Foreskin keratinocyte (primary cell): ENCODE measurements at places on chromosomes 4 and X.

DNA sequence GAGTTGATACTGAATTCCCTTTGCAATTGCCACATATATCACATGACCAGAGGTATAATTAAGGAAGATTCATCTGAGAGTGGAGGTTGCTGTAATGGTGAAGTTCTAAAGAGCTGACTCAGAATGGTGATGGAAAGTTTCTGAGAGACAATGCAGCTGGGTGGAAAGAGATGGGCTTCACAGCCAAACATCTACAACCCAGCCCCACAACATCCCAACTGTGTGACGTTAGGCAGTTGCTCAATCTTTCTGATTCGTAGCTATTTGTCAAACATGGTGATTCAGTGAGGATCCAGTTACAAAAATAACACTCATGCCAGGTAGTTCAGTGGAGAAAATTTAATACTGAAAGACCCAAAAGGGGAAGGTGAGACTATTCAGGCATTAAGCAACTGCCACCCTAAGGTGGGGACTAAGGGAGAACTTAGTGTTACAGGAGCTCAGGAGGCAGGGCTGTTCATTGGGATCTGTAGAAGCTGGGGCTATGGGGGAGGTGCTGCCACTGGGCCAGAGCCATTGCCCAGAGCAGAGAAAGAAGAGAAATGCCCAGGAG, 6.9 kb upstream of the AFF1 start:
- peak; percentile 99 for DNase-seq

- DNase-seq: no peak
These were observed 93.0 kb upstream of the ARHGAP24 start for GRCh38 chr4:85381968-85382367.

GRCh38 chrX:87813566-87813965, 296.0 kb downstream of the KLHL4 start:
- DNase-seq: peak; percentile 2

- DNase-seq: no peak
These were observed 22.6 kb downstream of the SLC25A4 start for GRCh38 chr4:185165605-185166063.

GRCh38 chr4:110865611-110866259, 242.9 kb upstream of the PITX2 start:
- no peak for DNase-seq
